T-helper 22 cell (primary cell): ENCODE measurements at places on chromosomes 4 and X.

GRCh38 chrX:53926030-53926429 lies 118.2 kb downstream of the PHF8 start:
- DNase-seq: no peak

DNA sequence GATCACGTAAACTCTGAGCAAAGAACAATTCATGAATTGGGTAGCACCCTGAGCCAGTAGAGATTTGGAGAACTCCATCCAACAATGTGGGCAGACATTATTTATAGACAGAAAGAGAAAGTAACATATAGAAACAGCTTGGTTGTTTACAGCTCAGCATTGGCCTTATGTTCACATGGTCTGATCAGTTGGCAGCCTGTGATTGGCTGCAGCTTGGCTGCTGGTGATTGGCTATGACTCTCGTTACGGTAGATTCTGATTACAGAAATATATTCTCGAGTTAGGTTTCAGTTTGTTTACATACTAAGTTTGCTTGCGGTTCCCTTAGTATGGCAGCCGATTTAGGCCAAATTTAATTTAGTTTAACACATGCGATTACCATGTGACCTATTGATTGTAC lies 663.4 kb downstream of the RAPGEF2 start:
- DNase-seq: no peak

DNA sequence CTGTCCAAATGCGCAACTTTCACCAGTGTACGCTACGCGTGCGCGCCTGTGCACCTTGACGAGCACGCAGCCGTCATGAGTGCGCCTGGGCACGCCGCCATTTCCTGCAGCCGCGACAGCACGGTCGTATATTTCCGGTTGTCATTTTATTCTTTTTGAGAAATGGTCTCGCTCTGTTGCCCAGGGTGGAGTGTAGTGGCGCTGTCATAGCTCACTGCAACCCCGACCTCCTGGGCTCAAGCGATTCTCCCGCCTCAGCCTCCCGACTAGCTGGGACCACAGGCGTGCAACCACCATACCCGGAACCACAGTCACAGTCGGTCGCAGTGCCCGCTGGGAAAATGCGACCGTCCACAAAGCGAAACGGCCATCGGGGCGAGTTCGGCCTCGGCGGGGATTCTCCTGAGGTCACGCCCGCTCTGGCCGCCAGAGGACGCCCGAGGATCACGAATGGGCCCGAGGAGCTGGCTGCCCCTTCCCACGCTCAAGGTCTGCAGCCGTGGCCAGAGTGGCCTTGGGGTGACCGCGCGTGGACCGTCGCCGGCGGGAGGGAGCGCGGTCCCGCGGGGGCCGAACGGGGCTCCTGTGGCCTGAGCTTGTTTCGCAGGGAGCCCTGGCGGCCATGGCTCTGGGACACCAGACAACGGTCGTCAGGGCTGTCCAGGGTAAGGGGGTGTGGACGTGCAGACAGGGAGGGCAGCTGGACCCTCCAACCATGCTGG lies 23.7 kb upstream of the PNMA3 start:
- peak; percentile 29 for DNase-seq

- no peak for DNase-seq
These were observed 7.2 kb downstream of the PRDM5 start for GRCh38 chr4:120915336-120915735.

GRCh38 chr4:74714611-74715130 lies 79.7 kb downstream of the BTC start:
- DNase-seq: no peak
